ENCODE measurements at places on chromosomes 12 and 14.

DNA sequence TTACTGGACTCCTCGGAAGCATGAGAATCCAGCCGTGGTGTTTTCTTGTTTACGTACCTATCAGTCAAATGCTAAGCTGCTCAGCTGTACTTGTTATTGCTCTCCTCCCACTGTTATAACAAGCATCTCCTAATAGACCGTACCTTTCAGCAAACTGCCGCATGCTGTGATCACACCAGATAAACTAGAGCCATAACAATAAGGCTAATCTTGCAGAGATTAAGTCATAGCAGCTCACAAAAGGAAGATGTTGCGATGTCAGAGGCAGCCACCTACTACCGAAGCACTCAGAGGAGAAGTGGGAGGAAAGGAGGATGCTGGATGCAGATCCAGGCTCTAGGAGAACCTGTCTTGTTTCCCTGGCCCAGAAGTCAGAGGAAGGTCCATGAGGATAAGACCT lies 196.0 kb downstream of the GALC start:
- DNase-seq: no peak

DNA sequence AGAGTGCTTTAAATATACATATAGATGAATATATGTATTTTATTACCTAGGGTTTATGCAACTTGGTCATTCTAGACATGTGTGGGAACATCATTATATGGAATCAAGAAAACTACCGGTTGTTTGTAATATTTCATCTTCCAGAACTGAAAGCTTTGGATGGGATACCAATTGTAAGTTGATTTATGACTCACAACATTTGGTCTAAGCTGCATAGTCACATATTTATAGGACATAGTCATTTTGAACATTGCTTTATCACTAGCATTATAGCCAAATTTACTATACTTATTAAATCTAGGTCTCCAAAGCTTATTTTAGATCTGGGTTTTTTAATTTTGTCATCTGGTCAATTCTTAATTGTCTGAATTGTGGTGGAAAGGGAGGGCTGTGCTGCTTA lies 83.7 kb upstream of the PCNX4 start:
- DNase-seq: peak; percentile 1

GRCh38 chr12:113244047-113244460 lies 22.8 kb downstream of the TPCN1 start:
- no peak for DNase-seq

DNA sequence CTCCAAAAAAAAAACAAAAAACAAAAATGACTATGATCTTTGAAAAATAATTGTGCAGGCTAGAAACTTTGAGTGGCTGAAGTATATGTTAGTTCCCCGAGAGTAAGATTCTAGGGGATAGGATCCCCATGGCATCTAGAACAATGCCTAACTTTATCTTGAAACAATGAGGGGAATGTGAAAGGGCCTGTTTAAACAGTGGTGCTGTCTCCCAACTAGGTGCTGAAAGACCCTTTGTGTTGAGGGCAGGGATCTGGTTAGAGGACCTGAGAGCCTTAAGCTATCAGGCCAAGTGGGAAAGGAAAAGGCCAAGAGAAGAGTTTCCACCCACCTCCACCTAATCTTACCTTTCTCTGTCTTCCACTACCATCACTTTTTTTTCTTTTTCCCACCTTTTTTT lies 6.8 kb upstream of the YLPM1 start:
- DNase-seq: no peak

DNA sequence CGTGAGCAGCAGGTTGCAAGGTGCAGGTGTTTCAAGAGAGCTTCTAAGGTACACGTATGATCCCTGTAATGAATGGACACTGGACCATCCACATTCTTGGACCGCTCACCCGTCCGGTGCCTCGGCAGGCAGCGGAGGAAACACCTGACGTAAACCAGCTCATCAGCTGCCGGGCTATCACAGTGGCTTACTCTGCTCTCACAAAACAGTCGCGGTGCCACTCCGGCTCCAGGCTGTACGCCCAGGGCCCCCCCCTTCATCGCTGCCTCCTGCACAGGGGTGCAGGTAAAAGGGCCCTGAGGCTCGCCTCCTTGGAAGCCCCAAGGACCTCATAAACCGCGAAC lies 436 bp downstream of the VPS33A start:
- DNase-seq: peak; percentile 47

DNA sequence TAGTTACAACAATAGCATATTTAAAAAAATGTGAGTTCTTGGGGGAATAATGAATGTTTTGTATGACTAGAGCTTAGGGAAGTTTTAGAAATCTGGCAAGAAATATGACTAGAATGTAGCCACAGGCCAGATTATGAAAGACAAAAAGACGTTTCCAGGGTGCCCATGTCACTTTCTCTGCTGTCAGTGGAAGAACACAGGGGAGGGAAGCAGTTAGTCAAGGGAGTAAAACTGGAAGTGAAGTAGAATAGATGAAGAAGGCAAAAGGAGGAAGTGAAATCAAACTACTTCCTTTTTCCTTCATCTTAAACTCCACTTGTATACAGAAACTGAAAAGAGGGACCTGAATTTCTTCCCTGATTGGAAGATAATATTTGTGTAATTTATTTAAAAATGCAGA lies 81.2 kb upstream of the ATP2B1 start:
- DNase-seq: peak; percentile 69

DNA sequence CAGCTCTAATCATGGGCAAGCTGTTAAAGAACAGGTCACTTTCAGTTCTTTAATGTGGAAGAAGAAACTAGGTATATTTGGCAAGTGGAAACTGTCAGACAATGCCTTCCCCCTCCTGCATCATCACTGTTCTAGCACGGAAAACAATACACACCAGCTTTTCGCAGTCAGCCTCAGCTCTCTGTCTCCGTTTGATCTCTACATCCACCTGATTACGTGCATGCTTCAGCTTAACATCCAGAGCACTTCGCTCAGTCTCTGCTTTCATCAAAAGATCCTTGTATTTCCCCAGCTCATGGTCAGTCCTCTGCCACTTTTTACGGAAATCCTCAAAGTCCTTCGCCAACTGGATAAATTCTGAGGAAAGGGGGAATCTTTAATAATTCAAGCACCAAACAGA lies 19.0 kb downstream of the RACGAP1 start:
- DNase-seq: no peak

- DNase-seq: peak; percentile 60
Measured at GRCh38 chr12:47813511-47814196, 6.0 kb downstream of the HDAC7 start.

GRCh38 chr12:97313471-97314190 lies 149.0 kb upstream of the RMST start:
- DNase-seq: no peak

- no peak for DNase-seq
Measured at GRCh38 chr12:93567174-93567573, 5.3 kb upstream of the SOCS2 start.

DNA sequence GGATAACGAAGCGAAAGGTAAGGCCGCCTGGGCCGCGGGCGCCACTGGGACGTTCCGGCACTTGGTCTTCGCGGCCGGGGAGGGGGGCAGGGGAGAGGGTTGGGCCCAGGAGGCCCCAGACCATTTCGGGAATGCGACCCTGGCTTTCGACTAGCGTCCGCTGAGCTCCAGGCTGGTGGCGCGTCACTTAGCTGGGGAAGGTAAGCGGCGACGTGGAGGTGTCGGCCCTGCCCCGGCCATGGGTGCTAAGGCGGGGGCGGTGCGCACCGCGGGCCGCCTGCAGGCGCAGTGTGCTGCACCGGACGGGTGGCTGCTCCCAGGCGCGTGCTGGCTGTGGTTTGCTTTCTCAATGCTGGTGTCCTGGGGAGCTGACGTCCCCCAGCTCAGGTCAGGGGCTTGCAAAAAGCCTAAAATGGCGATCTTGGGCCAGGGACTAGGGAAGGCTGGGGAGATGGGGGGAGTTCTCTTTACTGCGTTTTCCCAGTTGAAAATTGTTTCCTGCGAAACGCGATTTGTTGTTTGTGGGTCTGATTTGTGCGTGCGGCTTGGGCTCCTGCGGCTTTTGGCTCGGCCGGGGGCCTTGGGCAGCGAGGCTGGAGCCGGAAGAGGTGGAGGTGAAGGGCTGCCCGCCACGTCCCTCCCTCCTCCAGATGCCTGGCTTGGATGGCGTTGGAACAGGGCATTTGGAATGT lies 1.2 kb downstream of the HOXC10 start:
- DNase-seq: peak; percentile 50

Measured in EH (cell line).